HS-27A (cell line): ENCODE measurements at places on chromosomes 6 and 20.

DNA sequence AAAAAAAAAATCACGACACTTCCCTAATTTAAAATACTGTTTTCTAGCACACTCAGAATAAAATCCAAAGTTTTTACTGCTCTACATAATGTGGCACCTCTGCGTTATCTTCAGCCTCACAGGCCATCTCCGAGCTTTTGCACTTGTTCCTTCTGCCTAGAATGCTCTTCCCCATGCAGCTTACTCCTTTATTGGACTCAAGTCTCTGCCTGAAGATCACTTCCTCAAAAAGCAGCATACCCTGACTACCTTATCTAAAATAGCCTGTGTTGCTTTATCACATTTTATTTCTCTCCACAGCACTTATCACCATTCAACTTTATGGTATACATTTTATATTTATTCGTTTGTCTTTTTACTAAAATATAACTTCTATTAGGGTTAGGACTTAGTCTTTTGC, 2.3 kb downstream of the ZNF322 start:
- no peak for DNase-seq

DNA sequence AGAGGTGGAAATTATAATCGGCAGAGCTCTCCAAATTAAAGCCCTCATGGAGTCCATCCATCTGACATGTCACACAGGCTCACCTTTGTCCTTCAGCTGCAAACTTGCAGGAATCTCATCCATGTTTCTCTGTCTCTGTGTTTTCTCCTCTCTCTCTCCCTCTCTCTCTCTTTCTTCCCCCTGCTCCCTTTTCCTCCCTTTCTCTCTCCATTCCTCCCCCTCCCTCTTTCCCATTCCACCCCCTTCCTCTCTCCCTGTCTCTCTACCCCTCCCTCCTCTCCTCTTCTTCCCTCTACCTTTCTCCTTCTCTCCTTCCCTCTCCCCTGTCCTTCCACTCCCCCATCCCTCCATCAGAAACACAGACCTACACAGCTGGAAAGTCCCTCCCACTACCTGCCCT, 6.8 kb downstream of the NCR2 start:
- no peak for DNase-seq

DNA sequence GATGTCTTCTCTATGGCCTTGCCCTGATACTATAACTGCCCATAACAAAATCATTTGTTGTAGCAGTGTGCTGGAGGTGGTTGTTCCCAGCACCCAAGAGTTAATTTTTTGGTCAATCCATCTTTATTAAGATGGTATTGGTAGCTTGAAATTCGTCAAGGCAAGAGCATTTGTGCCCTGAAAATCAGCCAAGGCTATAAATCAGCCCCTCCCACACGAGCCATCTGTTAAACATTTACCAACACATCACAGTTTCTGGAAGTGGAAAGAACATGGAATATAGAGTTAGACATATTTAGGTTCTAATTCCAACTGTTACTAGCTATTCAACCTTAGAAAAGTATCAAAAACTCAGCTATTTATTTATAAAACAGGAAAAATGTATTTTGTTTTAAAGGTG, 888.4 kb upstream of the GJE1 start:
- DNase-seq = no peak

DNA sequence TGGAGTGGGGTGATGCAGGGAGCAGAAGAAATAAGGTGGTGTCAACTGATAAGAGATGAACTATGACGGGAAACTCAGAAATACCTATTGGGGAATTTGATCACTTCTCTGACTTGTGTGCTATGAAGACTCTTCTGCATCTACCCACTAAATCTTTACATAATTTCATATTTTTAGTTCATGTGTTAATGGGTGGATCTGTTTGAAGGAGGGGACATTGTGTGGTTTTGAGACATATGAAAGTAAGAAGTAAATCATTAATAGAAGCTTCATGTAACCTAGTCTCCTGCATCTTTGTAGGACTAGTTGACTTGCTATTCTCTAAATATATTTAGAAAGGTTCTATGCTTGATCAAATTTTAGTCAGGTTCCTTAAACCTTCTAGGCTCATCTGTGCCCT, 86.6 kb upstream of the MEI4 start:
- no peak for DNase-seq

GRCh38 chr20:22524393-22525015, 59.9 kb downstream of the FOXA2 start:
- no peak for DNase-seq

DNA sequence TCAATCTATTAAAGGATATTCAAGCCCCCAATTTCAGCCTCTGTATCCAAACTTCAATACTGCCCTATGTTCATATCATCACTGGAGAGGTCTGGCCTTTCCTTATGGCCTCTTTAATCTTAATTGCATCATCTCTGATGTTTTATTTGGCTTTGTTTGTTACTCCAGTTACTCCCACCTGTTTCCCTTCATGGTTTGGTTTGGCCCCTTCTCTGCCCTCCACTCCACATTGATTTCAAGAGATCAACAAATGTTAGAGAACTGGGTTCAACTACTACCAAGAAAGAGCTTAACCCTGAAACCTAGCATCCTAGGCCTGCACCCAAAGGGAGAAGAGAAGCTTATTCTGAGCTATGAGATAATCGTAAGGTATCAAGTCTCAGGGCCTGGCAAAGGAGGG, 221.6 kb downstream of the LAMA2 start:
- no peak for DNase-seq

GRCh38 chr6:79801362-79801761, 146.0 kb downstream of the ELOVL4 start:
- no peak for DNase-seq

DNA sequence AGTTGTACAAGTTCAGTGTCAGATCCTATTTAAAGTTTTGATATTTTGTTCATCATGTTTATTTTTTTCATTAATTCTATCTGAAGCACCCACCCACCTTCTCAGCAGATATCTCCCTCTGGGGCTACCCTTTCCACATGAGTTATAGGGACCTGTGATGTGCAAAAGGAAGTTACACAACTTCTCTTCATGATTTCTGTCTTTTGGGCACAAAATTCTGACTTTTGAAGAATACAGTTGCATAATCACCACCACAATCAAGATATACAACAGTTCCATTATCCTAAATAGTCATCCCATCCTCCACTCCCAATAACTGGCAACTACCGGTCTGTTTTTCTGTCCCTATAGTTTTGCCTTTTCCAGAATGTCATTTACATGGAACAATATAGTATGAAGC, 13.8 kb upstream of the FUCA2 start:
- no peak for DNase-seq

- DNase-seq = no peak
Measured at GRCh38 chr6:156657296-156657695, 119.9 kb upstream of the ARID1B start.
